LoVo (cell line): ENCODE measurements at places on chromosomes 6 and 20.
A peak's percentile ranks its signal among the peaks of the same experiment; 100 is the strongest.

GRCh38 chr20:49729780-49730179, 16.1 kb upstream of the B4GALT5 start:
- no peak for DNase-seq

GRCh38 chr6:75830959-75831885, 82.2 kb downstream of the MYO6 start:
- no peak for DNase-seq

- no peak for DNase-seq
Measured at GRCh38 chr6:104414723-104415122, 445.0 kb downstream of the HACE1 start.

DNA sequence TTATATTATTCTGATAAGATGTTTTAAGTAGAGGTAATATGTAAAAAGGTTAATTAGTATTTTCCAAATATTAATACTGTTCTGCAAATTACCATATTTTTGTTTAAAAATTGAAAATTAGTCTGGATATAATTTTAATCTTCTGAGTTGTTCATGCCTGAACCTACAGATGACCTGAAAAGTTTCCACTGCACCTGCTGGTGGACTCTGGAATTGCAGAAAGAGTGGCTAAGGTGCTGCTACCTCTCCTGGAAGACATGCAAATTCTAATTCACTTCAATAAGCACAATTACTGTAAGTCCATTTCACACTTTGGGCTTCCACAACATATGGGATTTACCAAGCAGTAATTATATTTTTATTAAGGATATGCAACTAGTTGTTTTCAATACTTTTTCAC, 77.7 kb upstream of the OLIG3 start:
- DNase-seq = peak; percentile 43

DNA sequence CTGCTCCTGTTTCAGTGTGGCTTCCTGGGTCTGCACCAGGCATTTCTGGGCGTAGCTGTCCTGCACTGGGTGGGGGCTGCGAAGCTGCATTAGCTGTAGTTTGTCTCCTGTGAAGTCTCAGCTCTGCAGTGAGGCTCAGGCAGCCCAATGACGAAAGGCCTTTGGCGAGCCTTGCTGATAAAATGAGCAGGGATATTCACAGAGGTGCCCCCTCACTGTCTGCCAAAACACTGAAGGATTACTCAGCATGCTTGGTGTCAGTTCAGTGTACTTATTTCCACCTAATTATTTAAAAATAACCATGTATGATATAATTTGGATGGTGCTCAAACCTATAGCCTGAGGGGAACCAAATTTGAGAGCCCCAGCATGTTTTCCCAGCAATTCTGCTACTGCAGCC, 73.5 kb downstream of the ECT2L start:
- no peak for DNase-seq

DNA sequence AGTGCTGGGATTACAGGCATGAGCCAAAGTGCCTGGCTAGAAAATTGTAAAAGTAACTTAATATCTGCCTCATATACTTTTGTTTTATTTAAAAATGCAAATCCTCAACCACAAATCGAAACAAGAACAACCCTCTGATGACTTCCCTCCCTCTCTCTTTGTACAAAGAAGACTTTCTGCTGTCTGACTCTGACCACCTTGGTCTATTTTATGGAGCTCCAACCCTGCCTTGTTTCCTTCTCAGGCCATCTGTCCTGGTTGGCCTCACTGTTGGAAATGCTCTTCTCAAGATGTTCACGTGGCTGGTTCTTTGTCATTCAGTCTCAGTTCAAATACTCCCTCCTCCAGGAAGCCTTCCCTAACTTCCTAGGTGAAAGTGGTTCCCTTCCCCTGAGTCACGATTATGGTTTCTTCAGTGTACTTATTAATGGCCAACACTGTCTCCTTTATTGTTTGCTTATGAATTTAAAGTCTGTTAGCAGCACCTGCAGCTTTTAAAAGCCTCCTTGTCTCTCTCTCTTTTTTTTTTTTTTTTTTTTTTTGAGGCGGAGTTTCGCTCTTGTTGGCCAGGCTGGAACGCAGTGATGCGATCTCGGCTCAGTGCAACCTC, 151.5 kb upstream of the SALL4 start:
- DNase-seq = no peak

GRCh38 chr6:24455061-24455460, 34.3 kb downstream of the GPLD1 start:
- DNase-seq = no peak
